ENCODE measurements at places on chromosomes 6 and 20.

DNA sequence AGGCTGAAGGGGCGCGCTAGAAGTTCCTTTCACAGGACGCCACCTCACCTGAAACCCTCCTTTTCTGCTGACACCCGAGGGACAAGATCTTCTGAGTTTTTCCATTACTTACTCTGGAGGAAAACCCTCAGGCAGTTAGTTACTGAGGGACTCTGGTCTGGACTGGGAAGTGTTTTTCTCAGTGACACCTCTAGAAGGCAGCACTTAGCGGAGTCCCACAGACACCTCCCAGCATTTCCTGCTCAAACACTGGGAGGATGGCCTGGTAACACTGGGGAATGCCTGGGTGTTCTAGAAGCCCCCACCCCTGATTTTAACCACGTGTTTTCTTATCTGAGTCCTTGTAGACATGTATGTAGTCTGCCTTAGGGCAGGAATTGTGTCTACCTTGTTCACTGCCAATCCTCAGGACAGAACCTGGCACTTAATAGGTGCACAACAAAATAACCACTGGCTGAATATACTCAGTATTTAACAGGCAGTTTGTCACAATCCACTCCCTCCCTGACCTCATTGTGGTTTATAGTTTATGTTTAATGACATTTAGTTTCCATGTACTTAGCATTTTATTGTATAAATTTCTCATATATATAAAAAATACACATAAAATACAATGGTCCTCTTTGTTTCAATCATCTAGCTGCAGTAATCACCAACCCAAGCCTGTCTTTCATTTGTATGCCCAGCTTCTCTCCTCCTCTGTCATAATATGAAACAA lies 4.8 kb downstream of the GSTA3 start:
- peak; percentile 65 for ATAC-seq

- peak; percentile 86 for ATAC-seq
These were observed 839.4 kb downstream of the MAFB start for GRCh38 chr20:39849664-39850063.

- ATAC-seq = no peak
These were observed 96.3 kb upstream of the MAFB start for GRCh38 chr20:40785346-40785745.

DNA sequence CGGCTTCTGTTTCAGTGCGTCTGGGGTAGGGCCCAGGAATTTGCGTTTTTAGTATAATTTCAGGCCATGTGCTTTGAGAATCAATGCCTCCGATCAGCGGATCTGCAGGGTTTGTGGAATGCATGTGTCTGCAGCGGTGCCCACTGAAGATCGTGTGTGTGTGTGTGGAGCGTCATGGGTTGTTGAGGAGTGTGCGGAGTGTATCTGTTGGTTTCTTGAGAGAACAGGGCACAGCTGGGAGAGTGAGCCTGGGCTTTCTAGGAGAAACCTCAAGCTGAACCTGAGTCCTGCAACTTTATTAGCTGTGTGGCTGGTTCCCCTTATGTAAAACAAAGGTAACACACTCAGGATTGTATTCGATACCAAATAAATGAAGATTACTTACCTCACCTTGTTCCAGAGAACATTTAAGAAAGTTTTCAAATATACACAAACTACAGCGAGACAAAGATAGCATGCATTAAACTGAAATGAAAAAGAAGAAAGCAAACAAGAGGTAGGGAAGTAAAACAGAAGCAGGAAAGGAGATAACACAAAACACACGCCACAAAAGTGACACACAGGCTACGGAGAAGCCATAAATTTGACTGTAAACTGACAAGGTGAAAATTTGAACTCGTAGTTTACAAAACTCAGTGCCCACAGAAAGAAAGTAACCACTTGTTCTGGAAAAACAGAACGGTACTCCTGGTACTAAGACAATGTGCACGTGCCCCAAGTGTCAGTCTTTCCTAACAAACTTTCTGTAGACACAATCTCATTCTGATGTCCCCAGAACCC lies 28.8 kb downstream of the PDE10A start:
- ATAC-seq = no peak

- ATAC-seq = peak; percentile 97
These were observed 61.6 kb downstream of the RAB44 start for GRCh38 chr6:36759148-36759759.
